ENCODE measurements at places on chromosomes 3 and 15. TPM values are rescaled to one million over a fixed set of nuclear protein-coding genes. Genes with fewer than 3 reads are reported as not detected.
A peak's percentile ranks its signal among the peaks of the same experiment; 100 is the strongest.

DNA sequence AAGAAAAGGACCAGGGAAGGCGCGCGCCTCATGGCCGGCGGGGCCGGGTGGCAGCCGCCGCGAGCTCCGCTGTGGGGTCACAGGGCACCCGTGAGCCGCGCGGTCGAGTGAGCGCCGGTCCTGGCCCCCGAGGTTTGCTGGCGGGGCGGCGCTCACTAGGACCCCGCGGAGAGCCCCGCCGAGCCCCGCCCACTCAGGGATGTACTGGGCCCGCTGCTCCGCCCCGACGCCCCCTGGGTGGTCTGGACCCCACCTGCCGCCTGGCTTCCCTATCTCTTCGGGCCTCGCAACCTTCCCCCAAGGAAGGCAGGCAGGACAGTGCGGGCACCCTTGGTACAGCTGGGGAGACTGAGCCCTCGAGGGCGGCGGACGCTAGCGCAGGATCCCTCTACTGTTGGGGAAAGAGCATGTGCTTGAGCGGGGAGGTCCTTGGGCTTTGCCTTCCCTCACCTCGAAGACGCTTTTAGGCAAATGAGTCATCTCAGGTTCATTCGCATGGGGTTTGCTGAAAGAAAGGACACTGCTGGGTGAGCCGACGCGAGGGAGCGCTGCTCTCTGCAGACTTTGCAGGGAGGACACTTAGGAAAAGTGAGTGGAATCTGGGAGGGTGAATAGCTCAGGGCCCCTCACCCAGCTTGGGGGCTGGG is at the start of gene CHRNB4:
Gene CHRNB4, minus strand, starts transcription at position 109 of the 647 bp plus-strand sequence. Its CDS starts 77 bp downstream, at position 32.
- peaks cover 2% of the 10 kb centered on the region for H3K27me3 ChIP-seq
- H3K36me3 ChIP-seq = peaks cover 4% of the 10 kb centered on the region
- peak within 1 kb of the TSS; percentile 85 for H3K27ac ChIP-seq
- peak; percentile 85 for DNase-seq
- H3K4me1 ChIP-seq = peaks cover 32% of the 10 kb centered on the region

DNA sequence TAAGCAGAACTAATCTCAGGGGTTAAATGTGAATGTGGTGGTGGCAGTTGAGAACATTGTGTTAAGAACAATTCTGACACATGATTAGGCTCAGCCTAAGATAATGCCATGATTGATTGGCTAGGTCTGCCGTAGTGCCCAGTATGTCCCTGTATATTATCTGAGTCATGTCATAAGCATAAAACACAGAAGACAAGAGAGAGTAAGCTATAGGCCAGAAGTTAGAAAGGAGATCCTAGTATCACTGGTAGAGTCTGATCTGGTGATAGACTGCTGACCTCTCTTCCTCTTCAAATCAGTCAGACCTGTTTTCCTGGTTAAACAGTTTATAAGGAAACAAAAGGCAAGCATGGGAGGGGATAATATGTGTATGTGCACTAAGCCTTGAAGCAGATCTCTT is 30.1 kb upstream of the ATP8B4 start:
- no peak overlapping the region for H3K27ac ChIP-seq
- H3K36me3 ChIP-seq = no peaks in the 10 kb centered on the region
- H3K27me3 ChIP-seq = no peaks in the 10 kb centered on the region
- no peak for DNase-seq
- no peak overlapping the region for H3K4me3 ChIP-seq
- H3K4me1 ChIP-seq = peaks cover 2% of the 10 kb centered on the region

GRCh38 chr3:55159711-55160110 is 231.9 kb upstream of the LRTM1 start:
- no peak overlapping the region for H3K4me3 ChIP-seq
- no peak overlapping the region for H3K27ac ChIP-seq
- DNase-seq = no peak
- H3K27me3 ChIP-seq = no peaks in the 10 kb centered on the region
- H3K36me3 ChIP-seq = no peaks in the 10 kb centered on the region

GRCh38 chr15:63476229-63476632 is 28.2 kb upstream of the USP3 start:
- H3K27ac ChIP-seq = no peak overlapping the region
- no peaks in the 10 kb centered on the region for H3K36me3 ChIP-seq
- H3K4me1 ChIP-seq = peaks cover 5% of the 10 kb centered on the region
- DNase-seq = no peak

DNA sequence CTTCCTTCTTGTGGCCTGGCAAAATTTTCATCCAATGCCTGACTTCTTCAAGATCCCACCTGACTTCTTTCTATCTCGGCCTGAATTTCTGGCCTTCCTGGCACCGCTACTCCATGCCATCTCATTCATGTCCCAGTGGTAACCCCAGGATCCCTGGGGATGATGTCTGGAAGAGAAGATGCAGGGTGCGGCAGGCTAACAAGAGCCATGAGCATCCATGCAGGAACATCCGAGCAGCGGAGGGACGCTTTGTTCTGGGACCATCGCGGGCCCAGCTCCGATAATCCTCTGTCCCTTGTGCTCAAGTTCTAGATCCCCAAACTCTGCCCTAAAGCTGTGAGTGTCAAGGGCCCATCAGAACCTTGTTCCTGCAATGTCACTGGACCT is 10.9 kb downstream of the MYL3 start:
- no peak overlapping the region for H3K4me3 ChIP-seq
- H3K36me3 ChIP-seq = no peaks in the 10 kb centered on the region
- peak; percentile 4 for DNase-seq
- H3K4me1 ChIP-seq = no peaks in the 10 kb centered on the region

DNA sequence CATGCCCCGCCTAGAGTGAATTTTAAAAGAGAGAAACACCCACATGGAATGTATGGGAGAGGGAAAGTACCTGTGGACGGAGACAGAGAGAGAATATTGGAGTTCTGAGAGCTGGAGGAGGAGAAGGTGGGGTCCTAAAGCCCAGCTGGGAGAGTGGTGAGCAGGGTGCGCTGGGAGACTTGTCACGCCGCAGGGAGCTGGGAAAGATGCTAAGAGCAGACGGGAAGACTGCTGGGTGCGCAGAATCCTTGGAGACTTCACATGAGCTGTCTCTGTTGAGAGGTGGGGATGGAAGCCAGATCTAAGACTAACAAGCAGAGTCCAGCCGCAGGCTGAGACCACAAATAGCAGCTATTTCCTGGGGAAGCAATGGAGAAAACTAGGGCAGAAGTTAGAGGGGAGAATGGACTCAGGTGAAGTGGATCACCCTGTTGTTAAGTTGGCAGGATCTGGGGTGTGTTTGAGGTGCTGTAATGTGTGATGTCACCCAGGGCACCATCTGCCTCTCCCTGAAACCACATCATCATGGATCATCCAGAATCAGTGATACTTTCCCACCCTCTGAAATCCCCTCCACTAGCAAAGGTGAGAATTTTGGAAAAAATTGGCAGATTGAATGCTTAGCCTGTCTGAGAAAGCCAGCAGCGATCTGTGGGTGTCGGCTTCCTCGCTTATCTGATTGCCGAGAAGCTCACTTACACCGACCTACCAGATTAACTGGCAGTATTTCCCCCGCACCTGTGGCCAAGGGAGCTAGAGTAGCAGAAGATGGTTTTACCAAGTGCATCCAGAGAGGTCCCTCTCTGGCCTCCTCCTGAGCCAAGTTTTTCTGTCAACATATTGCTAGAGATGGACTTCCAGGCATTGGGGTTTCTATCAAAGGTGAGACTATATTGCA is 174.8 kb upstream of the BHLHE40 start:
- H3K36me3 ChIP-seq = no peaks in the 10 kb centered on the region
- no peak overlapping the region for H3K4me3 ChIP-seq
- H3K27me3 ChIP-seq = no peaks in the 10 kb centered on the region
- no peak for DNase-seq
- H3K4me1 ChIP-seq = no peaks in the 10 kb centered on the region

- peaks cover 3% of the 10 kb centered on the region for H3K27me3 ChIP-seq
- no peak overlapping the region for H3K4me3 ChIP-seq
- H3K36me3 ChIP-seq = no peaks in the 10 kb centered on the region
- no peak overlapping the region for H3K27ac ChIP-seq
Measured at GRCh38 chr15:60419753-60420152, 22.0 kb upstream of the ANXA2 start.

DNA sequence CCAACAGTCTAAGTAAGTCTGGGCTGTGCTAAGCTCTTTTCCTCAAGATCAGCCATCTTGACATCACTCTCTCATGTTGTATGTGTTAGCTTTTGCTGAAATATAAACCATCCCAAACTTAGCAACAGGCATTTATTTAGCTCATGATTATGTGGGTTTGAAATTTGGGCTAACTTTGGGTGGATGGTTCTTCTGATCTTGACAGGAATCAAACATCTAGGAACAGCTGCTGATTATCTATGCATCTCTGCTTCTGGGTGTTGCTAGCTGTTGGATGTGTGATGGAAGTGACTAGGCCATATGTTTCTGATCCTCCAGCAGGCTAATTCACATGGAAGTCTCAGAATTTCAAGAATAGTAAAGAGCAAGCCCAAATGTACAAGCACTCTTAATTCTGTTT is 615.2 kb upstream of the TGFBR2 start:
- H3K27ac ChIP-seq = no peak overlapping the region
- H3K36me3 ChIP-seq = no peaks in the 10 kb centered on the region
- DNase-seq = no peak
- no peaks in the 10 kb centered on the region for H3K27me3 ChIP-seq

GRCh38 chr3:94928921-94929320 is 866.1 kb downstream of the NSUN3 start:
- H3K27me3 ChIP-seq = no peaks in the 10 kb centered on the region
- no peaks in the 10 kb centered on the region for H3K4me1 ChIP-seq

DNA sequence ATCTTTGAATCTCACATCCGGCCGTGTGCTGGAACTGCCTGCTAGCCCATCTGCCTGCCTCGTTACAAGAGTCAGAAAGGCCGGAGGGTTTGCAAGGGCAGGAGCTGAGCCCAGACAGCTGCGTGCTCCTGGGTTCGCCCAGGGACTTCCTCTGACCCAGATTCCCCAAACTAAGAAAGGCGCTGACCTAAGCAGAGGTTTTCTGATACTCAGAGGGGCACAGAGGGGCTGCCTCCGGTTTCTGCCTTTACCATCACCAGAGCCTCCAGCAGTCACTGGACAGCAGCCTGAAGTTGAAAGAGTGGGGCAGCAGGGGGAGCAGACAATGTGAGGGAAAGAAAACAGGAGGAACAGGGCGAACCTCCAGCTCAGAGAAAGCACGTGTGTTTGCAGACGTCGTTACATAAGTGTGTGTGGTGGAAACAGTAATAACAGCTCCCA is 33.4 kb upstream of the RAD18 start:
- no peak overlapping the region for H3K4me3 ChIP-seq
- H3K27me3 ChIP-seq = peaks cover 7% of the 10 kb centered on the region
- H3K4me1 ChIP-seq = peaks cover 30% of the 10 kb centered on the region
- H3K36me3 ChIP-seq = no peaks in the 10 kb centered on the region

GRCh38 chr3:12759097-12759679 is at the start of gene TMEM40:
Gene TMEM40, minus strand, starts transcription at chr3:12759259. Its CDS starts 9,427 bp downstream, at chr3:12749832.
- no peak within 1 kb of the TSS for H3K27ac ChIP-seq
- H3K4me1 ChIP-seq = peaks cover 9% of the 10 kb centered on the region
- peaks cover 7% of the 10 kb centered on the region for H3K27me3 ChIP-seq
- no peaks in the 10 kb centered on the region for H3K36me3 ChIP-seq
- DNase-seq = no peak

DNA sequence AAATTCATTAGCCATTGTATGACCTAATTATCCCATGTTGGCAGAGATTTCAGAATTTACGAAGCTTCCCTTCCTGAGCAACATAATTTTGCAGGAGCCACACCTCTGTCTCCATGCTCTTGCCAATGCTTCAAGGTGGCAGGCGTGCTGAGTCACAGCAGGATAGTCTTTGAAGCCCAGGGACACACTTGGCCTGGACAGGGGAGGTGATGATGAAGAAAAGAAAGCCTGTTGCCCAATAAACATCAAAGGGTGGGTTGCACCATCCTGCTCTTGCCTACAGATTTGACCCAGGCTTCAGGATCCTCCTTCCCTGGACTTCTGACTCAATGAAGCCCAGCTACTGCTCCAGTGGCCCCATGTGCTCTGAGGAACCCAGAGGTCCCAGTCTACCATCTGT is 117.1 kb downstream of the MINAR1 start:
- H3K36me3 ChIP-seq = peaks cover 12% of the 10 kb centered on the region
- no peak for DNase-seq
- H3K27ac ChIP-seq = peak overlapping the region; percentile 67
- H3K4me1 ChIP-seq = peaks cover 13% of the 10 kb centered on the region
- H3K4me3 ChIP-seq = no peak overlapping the region

DNA sequence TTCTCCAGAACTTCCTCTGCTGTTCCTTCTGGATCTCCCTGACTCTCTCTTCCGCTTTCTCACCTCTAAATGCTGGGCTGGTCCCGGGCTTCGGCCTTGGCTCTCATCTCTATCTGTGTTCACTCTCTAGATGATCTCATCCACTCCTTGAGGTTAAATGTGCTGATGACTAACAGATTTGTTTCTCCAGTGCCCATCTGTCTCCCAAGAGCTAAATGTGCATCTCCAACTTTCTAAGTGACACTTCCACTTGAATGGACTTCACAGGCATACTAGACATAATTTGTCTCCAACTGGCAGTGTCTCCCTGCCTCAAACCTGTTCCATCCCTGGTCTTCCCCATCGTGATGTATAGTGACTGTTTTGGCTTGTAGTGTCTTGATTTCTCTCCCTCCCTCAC is 95.3 kb downstream of the ITPR1 start:
- H3K36me3 ChIP-seq = no peaks in the 10 kb centered on the region
- H3K27ac ChIP-seq = peak overlapping the region; percentile 5
- H3K4me3 ChIP-seq = no peak overlapping the region
- DNase-seq = no peak
- H3K27me3 ChIP-seq = no peaks in the 10 kb centered on the region

GRCh38 chr15:70483513-70483912 is 279.8 kb downstream of the UACA start:
- H3K36me3 ChIP-seq = no peaks in the 10 kb centered on the region
- H3K27ac ChIP-seq = no peak overlapping the region
- peaks cover 10% of the 10 kb centered on the region for H3K27me3 ChIP-seq

GRCh38 chr3:55559500-55560423 is 72.7 kb upstream of the WNT5A start:
- H3K36me3 ChIP-seq = no peaks in the 10 kb centered on the region
- H3K27ac ChIP-seq = no peak overlapping the region
- H3K27me3 ChIP-seq = peaks cover 4% of the 10 kb centered on the region

DNA sequence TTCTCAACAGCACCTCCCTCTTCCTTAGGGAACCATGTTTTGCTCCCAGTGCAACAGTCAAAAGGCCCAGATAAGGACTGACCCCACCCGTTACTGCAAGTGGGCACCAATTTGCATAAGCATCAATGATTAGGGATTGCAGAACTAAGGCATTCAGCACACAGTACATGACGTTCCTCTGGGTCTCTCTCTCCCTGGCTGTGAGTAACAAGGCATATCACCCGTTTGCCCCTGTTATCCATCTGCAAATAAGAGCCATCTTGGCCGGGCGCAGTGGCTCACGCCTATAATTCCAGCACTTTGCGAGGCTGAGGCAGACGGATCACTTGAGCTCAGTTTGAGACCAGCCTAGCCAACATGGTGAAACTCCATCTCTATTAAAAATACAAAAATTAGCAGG is 18.8 kb downstream of the MAGI1 start:
- no peaks in the 10 kb centered on the region for H3K36me3 ChIP-seq
- H3K27ac ChIP-seq = no peak overlapping the region
- H3K27me3 ChIP-seq = no peaks in the 10 kb centered on the region
- H3K4me1 ChIP-seq = no peaks in the 10 kb centered on the region
- H3K4me3 ChIP-seq = no peak overlapping the region

ITPKA gene
- total RNA-seq = 1.1 TPM

ZBTB38 gene
- 9.3 TPM for total RNA-seq

DPPA2 gene
- 0.42 TPM for total RNA-seq

ARRDC4 gene
- 16.9 TPM for total RNA-seq

FAIM gene
- 14.7 TPM for total RNA-seq
